ENCODE measurements at places on chromosomes 13 and 19. TPM values are rescaled to one million over a fixed set of nuclear protein-coding genes. Genes with fewer than 3 reads are reported as not detected.

DNA sequence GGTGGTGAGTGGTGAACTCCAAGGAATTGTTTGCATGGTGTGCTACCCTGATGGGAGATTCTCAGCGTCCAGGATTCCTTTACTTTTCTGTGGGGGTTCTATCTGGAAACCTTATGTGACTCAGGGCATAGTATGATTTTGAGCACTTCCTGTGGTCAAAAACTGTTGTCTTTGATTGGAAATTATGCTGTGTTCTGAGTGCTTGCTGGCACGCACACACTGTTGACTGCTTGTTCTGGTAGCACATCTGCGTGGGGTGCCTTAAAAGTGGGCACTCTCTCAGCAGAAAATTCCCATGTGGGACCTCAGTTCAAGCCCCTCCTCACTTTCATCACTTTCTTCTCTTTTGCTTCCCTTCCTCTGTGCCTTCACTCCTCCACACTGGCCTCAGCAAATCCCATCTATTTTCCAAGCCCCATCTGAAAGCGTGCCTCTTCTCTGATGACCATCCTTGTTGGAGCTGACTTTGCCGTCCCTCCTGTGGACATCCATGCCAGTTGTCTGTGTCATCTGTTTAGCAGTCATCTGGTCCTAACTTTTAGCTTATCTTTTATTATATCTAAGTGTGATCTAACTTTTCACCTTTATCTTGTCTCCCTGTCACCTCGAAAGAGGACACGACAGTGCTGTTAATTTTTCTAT lies 56.4 kb upstream of the NPAS1 start:
- no peak for DNase-seq

- no peak for DNase-seq
Observed at GRCh38 chr19:30360376-30361106, 11.6 kb upstream of the ZNF536 start.

- DNase-seq: no peak
Observed at GRCh38 chr13:84997858-84998257, 801.4 kb downstream of the SLITRK6 start.

- DNase-seq: no peak
Observed at GRCh38 chr13:59638404-59638803, 525.3 kb downstream of the DIAPH3 start.

Gene SYNE4
- total RNA-seq: not detected

Gene FGF22
- total RNA-seq: under 0.01 TPM
